RWPE1 (cell line): ENCODE measurements at places on chromosomes 16 and 17.
A peak's percentile ranks its signal among the peaks of the same experiment; 100 is the strongest.

- peak; percentile 83 for DNase-seq
These were observed 2.7 kb upstream of the MLLT6 start for GRCh38 chr17:38702166-38702915.

- DNase-seq = no peak
These were observed 116.5 kb downstream of the PARN start for GRCh38 chr16:14513389-14514107.

DNA sequence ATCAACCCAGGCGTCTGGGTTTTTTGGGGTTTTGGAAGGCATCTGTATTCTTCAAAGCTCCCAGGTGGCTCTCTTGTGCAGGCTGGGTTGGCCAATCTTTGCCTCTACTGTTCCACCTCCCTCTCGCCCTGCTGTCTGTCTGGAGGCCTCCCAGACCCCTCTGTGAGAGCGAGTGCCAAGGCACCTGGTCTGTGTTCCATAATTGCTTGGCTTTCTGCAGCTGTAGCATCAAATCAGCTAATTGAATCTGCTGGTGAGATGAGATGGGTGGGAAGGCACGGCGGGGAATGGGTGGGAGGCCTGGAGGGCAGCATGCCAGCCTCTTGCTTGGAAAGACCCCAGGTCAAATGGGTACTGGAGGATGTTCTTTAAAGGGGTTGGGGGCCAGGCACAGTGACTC, 52.5 kb upstream of the CLEC19A start:
- DNase-seq = no peak

- no peak for DNase-seq
These were observed 16.6 kb upstream of the CCL8 start for GRCh38 chr17:34302636-34303035.

DNA sequence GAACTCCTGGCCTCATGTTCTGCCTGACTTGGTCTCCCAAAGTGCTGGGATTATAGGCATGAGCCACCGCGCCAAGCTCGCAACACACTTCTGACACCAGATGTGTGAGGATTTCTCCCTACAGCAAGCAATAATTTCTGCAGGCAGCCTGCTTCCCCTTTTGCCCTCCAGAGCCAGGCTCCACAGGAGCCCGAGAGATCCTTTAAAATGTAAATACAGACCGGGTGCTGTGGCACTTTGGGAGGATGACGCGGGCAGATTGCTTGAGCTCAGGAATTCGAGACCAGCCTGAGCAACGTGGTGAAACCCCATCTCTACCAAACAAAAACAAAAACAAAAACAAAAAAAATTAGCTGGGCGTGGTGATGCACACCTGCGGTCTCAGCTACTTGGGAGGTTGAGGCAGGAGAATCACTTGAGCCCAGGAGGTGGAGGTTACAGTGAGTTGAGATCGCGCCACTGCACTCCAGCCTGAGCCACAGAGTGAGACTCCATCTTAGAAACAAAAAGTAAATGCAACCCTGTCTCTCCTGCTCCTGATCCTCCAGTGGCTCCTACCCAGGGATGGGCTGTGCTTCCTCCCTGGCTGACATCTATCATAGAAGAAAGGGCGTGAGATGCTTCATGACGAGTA, 14.7 kb downstream of the C16orf96 start:
- DNase-seq = no peak

DNA sequence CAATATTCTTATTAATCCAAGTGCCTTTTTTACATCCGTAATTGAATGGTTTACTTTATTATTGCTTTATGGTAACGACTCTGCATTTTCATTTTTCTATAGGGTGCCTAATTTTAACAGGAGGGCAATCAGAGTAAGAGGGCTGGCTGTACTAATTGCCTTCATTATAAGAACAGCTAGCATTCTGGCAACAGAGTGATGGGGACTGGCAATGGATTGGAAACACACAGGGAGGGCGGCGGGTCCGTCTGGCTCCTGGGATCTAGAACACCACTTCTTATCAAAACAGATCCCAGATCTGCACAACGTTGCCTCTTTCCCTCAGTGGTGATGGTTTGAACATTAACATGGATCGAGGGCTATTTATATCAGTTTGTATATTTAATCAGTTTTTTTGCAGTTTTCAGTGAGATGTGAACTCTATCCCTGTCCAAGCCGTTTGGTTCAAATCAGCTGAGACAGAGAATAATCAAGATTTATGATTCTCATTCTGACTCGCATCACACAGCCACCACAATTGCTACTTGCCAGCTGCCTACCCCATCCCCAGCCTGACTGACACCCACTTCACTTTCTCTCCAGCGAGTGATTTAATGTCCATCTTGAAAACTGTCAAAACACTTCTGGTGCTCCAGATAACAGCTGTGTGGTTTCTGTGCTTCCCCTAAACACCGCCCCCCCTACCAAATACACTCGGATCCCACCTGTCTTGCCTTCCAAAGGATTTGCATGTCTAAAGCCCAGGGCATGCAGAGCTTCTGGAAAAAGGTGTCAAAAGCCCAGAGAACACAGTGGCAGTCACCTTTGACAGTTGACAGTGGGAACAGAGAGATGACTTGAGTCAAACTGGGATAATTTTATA, 327.9 kb downstream of the HS3ST4 start:
- DNase-seq = no peak
